ENCODE measurements at places on chromosomes 1 and 21.

- DNase-seq, result no peak
Measured at GRCh38 chr1:228093050-228093906, 9.8 kb downstream of the C1orf35 start.

DNA sequence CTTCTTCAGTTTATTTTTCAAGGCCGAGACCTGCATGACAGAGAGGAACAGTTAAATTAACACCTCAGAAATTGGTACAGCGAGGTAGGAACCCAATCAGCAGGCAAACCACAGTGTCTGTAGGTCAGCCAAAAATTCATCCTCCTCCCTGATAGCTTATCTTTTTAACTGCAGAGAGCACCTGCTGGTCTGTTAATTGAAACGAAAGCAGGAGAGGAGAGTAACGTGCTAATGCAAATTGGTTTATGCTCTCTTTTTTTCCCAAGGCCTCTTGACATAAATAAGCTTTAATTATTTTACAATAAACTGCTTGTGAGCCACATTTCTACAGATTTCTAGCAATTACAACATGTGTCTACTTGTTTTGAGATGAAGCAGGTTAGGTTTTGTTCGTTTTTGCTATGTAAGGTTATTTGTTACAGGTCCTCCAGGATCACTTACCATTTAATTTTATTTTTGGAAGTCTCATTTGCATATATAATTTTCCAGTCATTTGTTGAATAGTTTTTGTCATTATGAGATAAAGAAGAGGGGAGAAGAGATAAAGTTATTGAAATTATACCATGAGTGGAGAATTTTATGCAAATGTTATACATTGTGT lies 179.9 kb downstream of the DENND1B start:
- no peak for DNase-seq

- no peak for DNase-seq
Measured at GRCh38 chr1:179786815-179787685, 44.0 kb downstream of the FAM163A start.

DNA sequence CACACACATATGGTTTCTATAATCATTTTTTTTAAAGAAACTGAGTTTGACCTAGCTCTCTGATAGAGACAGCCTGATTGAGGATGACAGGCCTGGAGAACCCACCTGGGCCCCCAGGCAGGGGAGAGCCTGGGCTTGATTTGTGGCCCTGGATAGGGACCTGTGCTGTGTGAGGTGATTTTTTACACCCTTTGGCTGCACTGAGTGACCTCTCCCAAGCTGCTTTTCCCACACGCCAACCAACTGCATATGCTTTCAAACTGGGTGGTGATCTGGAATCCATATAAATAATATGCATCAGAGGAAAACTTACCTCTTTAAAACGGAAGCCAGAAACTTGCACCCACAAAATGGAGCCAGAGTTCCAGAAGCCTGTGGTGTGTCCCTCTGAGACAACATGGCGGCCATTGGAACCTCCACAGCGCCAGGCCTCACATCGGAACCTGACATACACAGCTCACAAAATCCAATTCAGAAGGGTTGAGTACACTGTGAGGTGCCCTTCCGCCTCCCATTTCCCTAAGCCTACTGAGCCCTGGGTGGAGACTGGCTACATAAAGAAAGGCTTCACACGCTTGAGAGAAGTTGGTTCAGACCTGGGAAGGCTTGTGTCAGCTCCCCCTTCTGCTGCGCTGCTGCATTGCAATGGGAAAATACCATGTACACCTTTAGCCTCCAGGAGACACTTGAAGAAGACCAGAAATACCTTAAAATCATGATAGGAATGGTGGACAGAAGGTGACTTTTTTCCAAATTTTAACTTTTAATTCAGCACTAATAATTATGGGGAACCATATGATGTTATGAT lies 160.7 kb downstream of the HHIPL2 start:
- DNase-seq, result no peak

- DNase-seq, result peak; percentile 71
Measured at GRCh38 chr1:115679141-115679611, 37.4 kb downstream of the VANGL1 start.

DNA sequence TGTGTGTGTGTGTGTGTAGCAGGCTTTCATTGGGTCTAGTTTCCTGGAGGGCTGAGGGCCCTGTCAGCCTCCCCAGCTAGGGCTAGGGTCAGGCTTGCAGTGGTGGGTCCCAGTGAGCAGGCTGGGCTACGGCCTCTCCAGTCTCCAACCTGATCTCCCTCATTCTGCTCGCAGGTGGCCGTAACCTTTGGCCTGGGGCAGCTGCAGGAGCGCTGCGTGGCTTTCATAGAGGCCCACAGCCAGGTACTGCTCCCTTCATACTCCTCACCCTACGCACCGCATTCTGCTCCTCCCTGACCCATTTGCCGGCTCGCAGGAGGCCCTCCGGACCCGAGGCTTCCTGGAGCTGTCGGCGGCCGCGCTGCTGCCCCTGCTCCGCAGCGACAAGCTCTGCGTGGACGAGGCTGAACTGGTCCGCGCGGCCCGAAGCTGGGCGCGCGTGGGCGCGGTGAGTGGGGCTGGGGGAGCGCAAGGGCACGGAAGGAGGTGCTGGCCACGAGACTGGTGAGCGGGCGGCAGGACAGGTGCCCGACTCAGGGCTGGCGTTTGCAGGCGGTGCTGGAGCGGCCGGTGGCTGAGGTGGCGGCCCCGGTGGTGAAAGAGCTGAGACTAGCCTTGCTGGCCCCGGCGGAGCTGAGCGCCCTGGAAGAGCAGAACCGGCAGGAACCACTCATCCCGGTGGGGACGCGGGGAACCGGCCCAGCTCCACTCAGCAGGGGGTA lies 4.7 kb downstream of the BTBD19 start:
- no peak for DNase-seq

DNA sequence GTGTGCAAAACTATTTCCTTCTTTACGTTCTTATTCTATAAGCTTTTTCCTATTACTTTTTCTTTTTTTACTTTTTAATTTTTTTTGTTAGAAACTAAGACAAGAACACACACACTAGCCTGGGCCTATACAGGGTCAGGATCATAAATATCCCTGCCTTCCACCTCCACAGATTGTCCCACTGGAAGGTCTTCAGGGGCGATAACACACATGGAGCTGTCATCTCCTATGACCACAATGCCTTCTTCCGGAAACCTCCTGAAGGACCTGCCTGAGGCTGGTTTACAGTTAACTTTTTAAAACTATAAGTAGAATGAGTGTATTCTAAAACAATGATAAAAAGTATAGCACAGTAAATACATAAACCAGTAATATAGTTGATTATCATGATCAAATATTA lies 10.3 kb upstream of the FAM89A start:
- DNase-seq, result no peak

DNA sequence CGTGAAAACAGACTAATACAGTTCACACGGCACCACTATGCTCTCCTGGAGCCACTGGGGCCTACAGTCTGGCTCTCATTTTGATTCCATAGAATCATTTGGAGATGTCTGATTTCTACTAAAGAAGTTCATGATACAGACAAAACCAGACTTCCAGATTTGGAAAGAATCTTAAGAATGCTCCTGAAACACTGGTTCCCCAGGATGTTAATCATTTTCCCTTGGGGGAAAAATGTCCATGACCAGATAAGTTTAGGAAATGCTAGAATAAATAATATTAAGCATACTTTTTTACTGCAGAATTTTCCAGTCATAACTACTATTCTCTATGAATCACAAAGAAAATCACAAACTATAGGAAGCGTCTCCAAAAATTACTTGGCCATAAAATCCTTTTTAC lies 63.0 kb upstream of the RGS7 start:
- peak; percentile 17 for DNase-seq

GRCh38 chr1:22850681-22851080 lies 122.0 kb downstream of the LACTBL1 start:
- DNase-seq, result no peak

GRCh38 chr1:196271212-196271947 lies 336.9 kb downstream of the KCNT2 start:
- peak; percentile 8 for DNase-seq

DNA sequence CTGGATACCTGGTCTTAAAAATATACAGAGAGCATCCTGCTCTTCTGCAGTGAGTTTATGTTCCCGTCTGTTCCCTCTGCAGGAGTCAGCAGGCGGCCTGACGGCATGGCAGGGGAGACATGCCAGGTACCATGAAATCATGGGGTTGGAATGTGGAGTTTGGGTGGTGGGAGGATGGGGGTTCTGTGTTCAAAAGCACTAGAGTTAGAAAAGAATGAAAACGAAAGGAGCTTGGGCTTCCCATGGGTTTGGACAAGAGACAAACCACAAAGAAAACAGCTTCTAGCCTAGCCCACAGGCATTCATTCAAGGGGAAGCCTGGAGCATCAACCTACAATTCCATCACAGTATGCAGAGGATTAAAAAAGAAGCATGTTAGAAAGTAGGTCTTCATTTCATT lies 59.9 kb downstream of the WARS2 start:
- peak; percentile 89 for DNase-seq

DNA sequence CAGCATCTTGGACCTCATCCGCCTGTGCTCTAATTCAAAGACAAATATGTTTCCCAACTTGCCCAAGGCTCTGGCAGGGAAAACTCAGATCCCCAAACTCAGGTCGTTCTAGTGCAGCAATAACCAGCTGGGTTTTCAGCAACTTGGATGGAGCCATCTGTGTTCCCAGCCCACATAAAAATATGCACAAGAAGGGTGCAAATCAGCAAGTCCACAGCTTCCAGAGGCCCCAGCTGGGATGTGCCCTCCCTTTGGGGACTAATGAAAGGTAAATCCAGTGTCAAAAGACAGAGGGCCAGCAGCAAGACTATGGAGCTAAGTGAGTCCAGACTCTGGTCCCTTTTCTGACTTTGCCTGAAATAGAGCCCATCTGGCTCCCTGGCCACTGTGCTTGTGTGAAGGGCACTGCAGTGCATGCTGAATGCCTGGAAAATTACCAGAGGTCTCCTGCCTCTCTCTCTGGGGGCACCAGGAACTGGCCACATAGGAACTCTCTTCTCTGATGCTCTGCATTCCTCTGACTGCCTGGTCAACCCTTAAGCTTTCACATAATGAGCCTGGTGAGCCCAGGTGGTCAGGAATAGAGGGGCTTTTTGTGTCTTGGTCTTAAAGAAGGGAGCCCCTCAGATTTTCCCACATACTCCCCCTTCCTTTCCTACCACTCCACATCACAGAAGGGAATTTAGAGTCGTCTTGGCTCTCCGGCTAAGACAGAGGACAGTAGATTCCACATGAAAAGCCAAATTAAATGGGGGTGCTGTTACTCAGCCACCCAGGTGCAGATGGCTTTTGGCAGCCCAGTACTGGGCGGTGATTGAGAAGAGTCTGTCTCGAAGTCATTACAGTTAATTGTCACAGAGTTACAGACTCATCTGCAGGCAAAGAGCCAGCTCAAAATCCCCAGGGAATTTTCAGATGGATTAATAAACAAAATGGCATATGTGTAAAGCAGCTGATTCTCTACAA lies 88.1 kb upstream of the C1orf21 start:
- peak; percentile 36 for DNase-seq

Measured in LHCN-M2 (cell line).